ENCODE measurements at places on chromosomes 16 and 17.

DNA sequence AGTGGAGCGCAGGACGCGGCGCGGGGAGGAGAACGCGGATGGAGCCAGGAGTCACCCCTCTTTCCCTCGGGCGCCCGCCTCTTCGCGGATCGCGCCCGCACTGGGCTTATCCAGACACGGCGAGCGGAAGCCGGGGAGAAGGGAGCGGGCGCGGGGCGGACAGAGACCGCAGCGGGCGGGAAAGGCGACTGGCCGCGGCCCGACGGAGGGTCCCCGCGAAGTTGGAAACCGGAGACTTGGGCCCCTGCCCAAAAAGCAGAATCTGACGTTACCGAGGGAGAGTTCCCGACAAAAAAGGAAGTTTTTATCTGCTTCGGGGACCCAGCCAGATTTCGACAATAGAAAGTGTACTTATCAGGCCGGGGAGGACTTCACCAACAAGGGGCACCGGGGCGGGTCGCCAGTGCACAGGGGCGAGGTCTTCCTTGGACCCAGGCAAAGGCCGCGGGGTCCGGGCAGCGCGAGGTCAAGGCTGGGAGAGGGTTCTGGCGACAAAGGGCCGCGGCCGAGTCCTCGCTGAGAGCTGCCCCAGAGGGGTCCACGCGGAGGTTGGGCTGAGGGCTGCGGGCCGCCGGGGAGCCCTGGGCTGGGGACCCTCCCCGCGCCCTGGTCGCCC lies 519 bp downstream of the ST6GALNAC2 start:
- no peak for DNase-seq

DNA sequence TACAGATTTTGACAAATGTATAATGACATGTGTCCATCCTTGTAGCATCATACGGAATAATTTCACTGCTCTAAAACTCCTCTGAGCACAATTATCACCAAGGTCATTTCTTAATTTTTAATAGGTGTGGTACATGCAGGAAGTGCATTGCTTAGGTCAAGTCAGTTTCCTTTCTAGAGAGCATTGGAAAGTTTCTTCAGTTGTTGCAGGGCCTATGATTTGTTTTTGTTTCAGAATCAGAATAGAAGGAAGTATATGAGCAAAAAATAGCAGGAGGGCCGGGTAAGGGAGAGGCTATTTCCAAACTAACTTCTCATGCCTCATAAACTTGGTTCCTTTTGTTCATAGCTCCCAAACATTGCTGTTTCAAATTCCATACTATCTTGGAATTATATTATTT lies 24.0 kb upstream of the SLFN5 start:
- no peak for DNase-seq

GRCh38 chr16:4376126-4376892 lies 4.7 kb downstream of the VASN start:
- peak; percentile 90 for DNase-seq

DNA sequence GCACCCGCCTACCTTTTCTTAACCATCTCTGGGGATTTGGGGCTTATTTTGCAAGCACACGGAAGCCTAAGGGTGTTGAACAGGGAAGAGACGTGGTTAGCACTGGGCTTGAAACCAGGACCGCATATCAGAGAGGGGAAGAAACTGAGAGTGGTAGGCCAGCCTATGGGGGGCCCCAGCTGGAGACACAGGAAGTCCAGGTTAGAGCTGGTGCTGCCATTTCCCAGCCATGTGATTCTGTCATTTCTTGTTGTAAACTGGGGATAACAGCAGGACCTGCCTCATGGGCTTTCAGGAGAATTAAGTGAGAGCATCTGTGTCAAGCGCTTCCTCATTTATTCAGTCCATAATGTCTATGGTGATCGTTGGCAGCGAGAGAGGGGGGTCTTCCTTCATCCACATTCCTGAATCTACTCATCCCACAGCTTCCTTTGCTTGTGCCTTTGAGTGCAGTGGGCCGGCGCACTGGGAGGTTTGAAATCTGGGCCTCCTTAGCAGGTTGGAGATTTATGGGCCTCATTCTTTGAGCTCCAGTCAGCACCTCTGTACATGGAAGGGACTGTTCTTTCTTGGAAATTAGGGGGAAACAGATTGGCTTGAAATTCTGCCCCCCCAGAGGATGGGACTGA lies 20.1 kb downstream of the NKD1 start:
- DNase-seq: no peak

Measured in cerebellum (tissue), 4 donors.